ENCODE measurements at places on chromosomes 3 and 15.
A peak's percentile ranks its signal among the peaks of the same experiment; 100 is the strongest.

GRCh38 chr3:65641777-65642176 lies 396.9 kb downstream of the MAGI1 start:
- DNase-seq = no peak

- peak; percentile 22 for DNase-seq
Measured at GRCh38 chr3:468172-468571, 271.6 kb downstream of the CHL1 start.

DNA sequence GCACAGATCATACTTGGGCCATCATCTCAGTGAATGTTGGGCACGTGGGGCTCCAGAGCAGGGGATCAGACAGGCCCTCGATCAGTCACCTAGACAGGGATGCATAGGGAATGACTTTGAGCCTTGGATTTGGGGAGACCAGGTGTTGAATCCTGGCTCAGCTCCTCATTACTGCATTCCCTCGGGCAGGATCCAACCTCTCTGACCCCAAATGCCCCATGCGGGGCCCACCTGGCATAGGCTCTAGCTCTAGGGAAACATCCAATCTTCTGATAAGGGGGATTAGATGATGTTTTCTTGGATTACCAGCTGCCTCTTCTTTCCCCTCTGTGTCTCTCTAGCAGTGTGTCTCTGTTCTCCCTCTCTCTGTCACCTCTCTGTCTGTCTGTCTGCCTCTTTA lies 22.7 kb downstream of the LOXL1 start:
- DNase-seq = no peak

DNA sequence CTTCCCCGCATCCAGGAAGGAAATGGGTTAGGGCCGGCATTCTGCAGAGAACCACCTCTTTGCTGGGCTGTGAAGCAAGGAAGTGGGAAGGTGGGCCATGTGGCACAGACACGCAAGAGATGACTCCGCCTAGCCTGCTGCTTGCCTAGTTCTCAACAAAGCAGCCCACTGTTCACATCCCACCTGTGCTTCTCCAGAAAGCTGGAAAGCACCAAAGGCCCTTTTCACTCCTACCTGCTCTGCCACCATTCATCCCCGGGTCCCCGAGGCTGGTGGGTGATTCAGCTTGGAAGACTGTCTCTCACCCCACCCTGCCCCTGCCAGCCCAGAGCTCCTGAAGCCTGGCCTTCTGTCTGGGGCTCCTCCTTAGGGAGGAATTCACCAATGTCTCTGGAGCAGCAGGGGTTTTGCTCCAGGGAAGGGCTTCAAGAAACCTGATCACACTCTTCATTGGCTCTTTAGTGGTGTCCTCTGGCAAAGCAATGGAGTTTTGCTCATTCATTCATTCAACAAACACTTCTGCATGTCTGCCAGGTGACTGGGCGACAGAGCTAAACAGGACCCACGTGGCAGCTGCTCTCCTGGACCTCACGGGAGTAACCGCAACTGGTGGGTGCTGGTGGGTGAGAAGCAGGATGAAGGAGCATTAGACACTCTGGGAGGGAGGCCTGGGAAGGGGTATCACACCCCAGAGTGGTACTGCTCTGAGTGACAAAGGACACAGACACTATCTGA lies 145.4 kb upstream of the TLE3 start:
- DNase-seq = no peak

DNA sequence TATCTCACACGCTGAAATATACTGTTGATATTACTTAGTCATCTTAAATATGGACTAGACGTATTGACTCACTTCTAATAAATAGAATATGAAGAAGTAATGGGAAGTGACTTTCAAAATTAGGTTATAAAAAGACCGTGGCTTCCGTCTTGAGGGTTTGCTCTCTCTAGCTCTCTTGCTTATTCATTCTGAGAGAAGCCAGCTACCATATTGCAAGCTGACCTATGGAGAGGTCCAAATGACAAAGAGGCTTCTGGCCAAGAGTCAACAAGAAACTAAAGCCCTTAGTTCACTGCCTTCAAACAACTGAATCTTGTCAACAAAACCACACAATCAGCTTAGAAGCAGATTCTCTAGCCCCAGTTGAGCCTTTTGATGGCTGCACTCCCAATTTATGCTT lies 46.1 kb downstream of the SLC9C1 start:
- no peak for DNase-seq

DNA sequence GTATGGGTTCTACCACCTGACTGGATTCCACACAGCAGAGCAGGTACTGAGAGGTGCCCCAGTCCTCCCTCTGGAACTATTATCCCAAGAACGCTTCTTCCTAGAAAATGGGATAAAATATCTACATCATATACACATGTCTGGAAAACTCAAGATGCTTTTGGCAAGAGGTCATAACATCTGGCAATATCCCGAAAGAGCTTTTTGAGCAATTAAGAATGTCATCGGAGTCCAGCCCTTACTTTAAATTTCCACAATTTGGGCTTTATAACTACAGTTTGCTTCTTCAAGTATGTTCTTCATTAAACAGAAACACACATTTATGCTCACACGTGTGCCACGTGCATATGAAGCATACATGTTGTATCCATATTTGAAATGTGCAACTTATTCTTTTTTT lies 365.9 kb upstream of the THBS1 start:
- DNase-seq = no peak

GRCh38 chr15:29029651-29030195 lies 143.9 kb downstream of the APBA2 start:
- no peak for DNase-seq

- DNase-seq = peak; percentile 32
Measured at GRCh38 chr3:42501321-42501680, 1.1 kb upstream of the VIPR1 start.

DNA sequence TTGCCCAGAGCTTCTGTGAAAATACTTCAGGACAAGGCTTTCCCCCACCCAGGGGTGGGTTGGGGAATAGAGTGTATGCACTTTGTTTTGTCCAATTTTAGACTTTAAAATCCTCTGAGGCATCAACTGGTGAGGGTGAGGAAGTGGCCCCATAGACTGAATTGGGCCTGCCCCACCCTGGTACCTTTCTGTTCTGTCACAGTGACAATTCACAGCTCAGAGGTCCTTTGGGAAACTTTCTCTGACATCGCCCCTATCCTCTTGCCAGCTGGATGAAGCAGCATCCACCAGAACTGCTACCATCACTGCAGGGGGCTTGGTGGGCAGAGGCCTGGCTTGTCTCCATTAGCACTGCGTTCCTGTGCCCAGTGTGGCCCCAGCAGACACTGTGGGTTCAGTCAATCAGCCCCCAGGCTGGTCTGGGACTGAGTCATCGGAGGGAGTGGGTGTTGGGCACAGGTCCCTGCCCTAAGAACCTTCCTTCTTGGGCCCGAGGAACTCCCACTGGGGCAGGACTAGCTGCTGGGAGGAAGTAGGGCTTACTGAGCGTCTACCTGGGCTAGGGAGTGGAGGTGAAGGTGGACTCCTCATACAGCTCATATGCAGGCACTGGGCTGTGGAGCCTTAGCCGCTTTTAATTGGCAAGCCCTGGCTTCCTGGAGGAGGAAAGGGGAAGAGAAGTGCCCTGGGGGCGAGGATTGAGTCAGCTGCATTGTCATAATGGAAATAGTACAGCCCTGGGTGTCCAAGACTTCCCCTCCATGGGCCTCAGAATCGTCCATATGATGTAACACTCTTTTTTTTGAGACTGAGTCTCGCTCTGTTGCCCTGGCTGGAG lies 1.5 kb upstream of the PPM1M start:
- DNase-seq = peak; percentile 67

- DNase-seq = no peak
Measured at GRCh38 chr3:121992601-121993560, 29.2 kb downstream of the ILDR1 start.

- DNase-seq = peak; percentile 34
Measured at GRCh38 chr15:23387621-23388190, 33.2 kb downstream of the GOLGA8S start.

GRCh38 chr15:53256457-53256856 lies 466.3 kb upstream of the ONECUT1 start:
- no peak for DNase-seq

- peak; percentile 35 for DNase-seq
Measured at GRCh38 chr3:37475435-37475834, 301.1 kb upstream of the LRRFIP2 start.

DNA sequence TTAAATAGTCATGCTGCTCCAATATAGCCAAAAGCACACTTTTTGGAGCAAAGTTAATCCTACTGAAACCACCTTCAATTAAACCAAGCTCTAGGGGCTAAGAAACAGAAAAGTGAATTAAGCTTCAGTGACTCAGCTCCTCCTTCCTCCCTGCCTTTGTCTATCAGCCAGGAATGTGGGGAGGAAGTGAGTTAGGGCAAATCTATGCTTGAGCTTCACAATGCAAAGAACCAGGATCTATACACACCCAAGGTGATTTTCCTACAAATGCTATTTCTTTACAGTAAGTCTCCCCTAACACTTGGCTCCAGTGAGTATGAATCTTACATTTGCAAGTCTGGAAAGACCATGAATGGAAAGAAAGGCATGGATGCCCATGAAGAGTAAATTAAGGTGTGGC lies 212.1 kb downstream of the P3H2 start:
- no peak for DNase-seq

DNA sequence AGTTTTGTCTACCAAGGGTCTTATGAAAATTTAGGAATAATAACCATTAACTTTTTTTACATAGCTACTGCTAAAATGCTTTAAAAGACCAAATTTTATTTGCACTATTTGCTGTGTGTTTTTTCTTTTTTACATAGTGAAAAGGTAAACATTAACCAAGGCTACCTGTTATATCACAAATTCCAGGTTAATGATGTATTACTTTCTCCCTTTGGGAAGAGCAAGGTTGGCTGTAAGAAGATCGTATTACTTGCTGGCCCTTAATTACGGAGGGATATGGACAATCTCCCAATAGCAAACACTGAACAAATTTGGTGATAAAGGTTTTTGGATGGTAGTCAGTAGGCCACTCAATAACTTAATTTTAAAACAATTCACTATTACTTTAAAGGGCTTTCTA lies 22.4 kb downstream of the LRRC58 start:
- DNase-seq = no peak

GRCh38 chr3:23831517-23832394 lies 26.0 kb downstream of the UBE2E1 start:
- no peak for DNase-seq

DNA sequence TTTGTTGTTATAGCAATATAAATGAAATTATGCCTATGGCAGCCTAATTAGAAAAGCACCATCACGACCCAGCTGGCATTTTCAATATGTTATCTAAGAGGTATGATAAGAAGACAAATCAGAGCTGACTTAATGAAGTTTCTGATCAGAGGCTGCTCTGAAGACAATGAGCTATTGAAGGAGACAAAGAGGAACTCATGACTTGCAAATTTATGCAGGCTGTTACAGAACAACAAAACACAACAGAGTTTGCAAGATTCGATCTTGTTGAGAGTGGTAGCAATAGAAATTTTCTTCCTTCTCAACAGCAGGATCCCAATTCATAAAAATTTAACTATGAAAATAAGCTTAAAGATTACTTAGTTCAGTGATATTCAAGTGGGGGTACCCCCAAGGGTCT lies 7.7 kb downstream of the CCDC54 start:
- peak; percentile 15 for DNase-seq

- no peak for DNase-seq
Measured at GRCh38 chr15:63341898-63342297, 39.7 kb downstream of the CA12 start.

DNA sequence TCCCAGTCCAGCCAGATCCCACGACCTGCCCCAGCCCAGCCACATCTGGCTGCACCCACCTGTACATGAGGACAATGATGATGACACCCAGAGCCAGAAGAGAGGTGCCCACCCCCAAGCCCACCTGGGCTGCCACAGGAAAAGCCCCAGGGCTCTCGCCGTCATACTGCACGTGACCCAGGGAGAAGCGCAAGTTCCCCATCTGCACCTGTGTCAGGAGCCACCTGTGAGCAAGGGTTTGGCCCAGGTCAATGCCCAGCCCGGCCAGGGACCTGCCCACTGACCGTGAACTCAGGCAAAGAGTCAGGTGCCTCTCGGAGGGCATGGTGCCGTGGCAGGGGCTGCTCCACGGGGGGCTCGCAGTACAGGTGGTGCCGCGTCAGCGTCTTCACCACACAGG lies 16.3 kb downstream of the PLXNB1 start:
- no peak for DNase-seq

GRCh38 chr3:151387842-151388241 lies 3.3 kb upstream of the P2RY12 start:
- DNase-seq = peak; percentile 11

DNA sequence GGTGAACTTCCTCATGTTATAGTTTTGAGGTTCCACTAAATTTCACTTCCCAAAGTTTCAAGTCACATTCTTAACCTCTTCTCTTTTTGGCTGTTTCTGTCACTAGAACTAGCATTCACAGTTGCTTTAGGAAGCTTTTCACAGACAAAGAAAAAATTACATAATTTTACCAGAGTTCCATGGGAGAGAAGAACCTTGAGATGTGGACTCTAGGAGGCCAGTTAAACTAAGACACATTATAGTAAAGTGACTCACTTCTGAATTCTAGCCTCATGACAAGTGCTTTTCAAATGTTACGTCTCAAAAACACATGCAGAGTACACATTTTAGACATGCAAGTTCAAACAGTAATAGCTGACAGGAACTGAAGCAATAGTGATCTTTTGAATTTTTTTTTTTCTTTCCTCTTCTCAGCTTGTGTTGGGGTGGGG lies 39.9 kb upstream of the LRTM1 start:
- no peak for DNase-seq

GRCh38 chr3:176816937-176817336 lies 380.3 kb downstream of the TBL1XR1 start:
- no peak for DNase-seq

- no peak for DNase-seq
Measured at GRCh38 chr3:100533176-100533575, 40.8 kb downstream of the TMEM45A start.

GRCh38 chr3:117036259-117036799 lies 326.8 kb downstream of the TUSC7 start:
- peak; percentile 81 for DNase-seq

DNA sequence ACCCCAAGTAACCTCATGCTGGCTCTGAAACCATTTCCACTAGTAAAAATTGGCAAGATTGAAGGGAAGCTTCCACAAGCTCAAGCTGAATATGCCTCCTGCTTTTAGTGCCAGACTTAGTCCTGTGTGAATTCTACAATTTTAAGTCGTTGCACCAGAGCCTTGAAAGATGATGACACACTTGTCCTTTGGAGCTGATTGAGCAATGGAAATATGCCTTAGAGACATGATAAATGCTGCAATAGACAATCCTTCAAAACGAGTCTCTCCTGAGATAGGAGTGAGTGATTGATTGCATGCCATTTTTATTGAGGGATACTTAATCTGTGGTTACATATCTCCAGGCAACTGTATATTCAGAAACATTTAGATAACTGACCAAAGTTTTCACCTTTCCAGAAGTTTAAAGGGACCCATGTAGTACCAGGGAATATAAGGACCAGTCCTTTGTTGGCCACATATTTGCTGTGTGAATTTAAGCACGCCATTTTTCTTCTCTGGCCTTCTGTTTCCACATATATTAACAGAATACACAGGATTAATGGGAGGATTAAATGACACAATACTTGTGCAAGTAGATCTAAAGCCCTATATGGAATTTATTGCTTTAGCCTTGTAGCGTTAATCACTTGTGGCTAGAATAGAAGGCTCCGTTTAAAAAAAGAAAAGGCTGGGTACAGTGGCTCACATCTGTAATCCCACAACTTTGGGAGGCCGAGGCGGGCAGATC lies 65.1 kb downstream of the PPARG start:
- peak; percentile 64 for DNase-seq

- no peak for DNase-seq
Measured at GRCh38 chr3:14265246-14265962, 86.8 kb downstream of the LSM3 start.

GRCh38 chr15:51082246-51082645 lies 12.5 kb downstream of the TNFAIP8L3 start:
- DNase-seq = no peak

GRCh38 chr3:52705438-52705687 lies 228 bp downstream of the GLT8D1 start:
- DNase-seq = no peak

- DNase-seq = peak; percentile 94
Measured at GRCh38 chr3:187139126-187139894, at the start of gene RPL39L. TSS of gene RPL39L (minus strand) at chr3:187139496. CDS start at chr3:187121300, 18,196 bp downstream.

Measured in hematopoietic multipotent progenitor cell treated with erythropoietin and hydrocortisone succinate and interleukin-3 and kit ligand, for 4 days (in vitro differentiated cells).